ENCODE measurements at places on chromosomes 5 and 9.

DNA sequence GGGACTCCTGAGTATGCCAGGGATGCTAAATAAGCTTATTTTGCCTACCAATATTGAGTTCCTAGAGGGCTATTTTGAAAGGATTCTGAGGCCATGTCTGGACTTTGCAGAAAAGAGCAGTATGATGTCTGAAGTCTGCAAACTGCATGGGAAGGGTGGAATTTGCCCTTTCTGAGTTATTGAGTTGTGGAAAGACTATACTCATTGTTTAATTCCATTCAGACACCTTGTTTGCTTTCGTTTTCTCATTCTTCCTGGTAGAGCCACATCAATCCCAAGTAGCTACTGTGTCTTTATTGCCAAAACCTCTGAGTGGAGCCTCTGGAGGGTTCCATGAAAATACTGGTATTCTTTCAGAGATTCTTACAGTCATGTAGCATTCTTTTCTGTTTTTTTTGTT, 50.9 kb upstream of the PPP1R2B start:
- no peak for DNase-seq

- no peak for DNase-seq
Observed at GRCh38 chr9:71037521-71037920, 83.9 kb downstream of the TRPM3 start.

DNA sequence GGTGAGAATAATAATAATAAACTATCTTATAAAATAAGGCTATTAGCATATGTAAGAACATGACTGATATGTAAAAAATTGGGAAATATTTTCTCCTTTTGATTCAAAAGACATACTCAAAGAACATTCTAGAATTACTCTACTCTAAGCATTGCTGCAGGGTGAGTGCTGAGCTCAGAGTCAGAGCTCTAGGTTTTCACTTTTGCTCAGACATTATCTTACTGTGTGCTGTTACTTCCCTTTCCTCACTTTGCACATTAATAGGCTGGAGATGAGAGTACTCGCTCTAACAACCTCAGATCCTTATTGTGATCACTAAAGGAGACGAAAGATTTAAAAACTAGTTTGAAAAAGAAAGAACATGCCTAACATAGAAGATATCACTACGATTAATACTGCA, 99.4 kb upstream of the C9orf72 start:
- no peak for DNase-seq

DNA sequence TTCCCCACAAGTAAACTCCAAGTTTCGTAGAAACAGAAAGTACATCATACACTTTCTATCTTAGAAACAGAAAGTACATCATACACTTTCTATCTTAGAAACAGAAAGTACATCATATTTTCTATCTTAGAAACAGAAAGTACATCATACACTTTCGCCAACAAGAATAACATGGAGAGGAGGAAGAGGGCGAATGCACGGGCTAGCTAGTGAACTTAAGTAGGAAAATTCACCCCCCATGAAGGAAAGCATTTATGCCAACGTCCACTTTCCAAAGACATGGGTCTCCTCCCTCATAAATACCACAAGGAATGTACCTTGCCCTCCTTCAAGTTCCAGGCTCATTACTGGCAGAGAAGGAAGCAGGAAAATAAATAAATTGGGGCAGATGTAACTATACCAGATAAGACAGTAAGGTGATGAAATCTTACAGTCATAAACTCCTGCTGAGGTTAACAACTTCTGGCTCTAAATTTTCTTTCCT, 64.7 kb downstream of the FRMD3 start:
- no peak for DNase-seq

GRCh38 chr5:66639037-66639436, 42.8 kb downstream of the MAST4 start:
- no peak for DNase-seq

GRCh38 chr9:71357346-71357745, 235.9 kb upstream of the TRPM3 start:
- DNase-seq: no peak

DNA sequence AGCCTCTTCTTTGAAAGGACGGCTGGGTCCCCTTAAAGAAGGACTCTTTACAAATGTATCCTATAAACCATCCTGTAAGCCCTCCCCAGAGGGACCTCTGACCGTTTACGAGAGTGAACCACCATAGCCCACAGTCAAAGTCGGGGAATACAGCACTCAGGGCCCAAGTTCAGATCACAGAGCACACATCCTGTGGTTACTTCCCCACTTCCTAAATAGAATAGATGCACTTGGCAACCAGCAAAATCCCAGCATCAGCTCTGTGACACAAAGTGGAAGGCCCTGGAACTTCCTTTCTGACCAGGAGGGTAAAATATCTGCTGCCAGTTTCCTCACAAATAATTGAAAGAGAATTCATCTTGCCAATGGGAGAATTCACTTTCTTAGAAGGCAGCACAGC, 6.9 kb upstream of the IGFBPL1 start:
- no peak for DNase-seq

DNA sequence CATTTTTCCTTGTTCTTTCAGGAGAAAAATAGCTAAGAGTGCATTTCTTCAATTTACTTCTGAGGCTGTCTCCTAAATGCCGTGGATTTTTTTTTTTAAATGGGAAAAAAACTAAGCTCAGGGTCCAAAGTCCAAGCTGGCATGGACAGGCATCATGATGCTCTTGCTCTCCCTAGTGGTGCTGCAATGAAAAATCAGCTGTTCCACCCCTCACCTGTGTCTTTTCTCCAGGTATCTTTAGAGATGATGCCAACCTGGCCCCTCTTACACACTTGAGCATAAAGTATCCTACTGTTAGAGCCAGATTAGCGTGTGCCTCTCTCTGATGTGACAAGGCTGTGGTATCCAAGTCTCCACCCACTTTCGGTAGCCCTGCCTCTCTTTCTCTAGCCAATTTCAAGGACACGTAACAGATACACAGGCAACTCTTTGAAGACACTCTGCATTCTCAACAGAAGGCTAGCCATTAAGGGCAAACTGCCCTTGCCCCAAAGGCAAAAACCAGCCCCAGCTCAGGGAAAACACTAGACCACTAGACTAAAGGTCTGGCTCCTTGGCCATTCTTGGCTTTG, 208.8 kb downstream of the SAXO1 start:
- DNase-seq: no peak

- DNase-seq: no peak
Observed at GRCh38 chr9:122261469-122261881, 3.2 kb downstream of the RBM18 start.

DNA sequence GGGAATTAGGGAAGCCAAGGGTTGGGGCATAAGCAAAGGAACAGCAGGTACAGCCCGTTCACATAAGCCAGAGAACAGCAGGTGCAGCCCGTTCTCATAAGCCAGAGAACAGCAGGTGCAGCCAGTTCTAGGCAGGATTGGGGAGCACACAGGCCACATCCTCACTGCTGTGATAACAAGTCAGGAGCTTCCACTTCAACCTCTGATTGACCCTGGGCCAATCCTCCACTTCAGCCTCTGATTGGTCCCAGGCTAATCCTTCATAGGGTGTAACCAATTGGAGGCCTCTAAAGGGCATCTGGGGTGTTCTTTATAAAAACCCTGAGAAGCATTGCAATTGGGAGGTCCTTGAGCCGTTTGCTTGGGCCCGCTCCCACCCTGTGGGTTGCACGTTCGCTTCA, 27.5 kb downstream of the CEL start:
- no peak for DNase-seq

GRCh38 chr5:9726931-9727330, 96.8 kb upstream of the TAS2R1 start:
- no peak for DNase-seq

DNA sequence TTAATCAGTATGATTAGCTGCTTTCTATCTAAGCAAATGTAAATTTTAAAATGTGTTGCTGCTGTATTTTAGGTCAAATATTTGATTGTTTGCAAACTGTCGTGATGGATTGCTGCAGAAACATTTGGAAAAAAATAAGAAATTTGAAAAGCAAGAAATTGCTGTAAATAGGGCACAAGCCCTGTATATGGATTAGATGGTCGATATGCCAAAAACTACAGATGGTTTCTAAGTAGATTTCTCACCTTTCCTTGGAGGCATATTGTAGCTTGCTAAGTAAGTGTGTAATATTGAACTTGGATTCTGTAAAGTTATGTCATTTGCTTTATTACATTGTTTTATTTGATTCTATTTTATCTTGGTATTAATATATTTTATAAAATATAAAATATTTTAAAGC, 13.1 kb downstream of the LECT2 start:
- DNase-seq: no peak

DNA sequence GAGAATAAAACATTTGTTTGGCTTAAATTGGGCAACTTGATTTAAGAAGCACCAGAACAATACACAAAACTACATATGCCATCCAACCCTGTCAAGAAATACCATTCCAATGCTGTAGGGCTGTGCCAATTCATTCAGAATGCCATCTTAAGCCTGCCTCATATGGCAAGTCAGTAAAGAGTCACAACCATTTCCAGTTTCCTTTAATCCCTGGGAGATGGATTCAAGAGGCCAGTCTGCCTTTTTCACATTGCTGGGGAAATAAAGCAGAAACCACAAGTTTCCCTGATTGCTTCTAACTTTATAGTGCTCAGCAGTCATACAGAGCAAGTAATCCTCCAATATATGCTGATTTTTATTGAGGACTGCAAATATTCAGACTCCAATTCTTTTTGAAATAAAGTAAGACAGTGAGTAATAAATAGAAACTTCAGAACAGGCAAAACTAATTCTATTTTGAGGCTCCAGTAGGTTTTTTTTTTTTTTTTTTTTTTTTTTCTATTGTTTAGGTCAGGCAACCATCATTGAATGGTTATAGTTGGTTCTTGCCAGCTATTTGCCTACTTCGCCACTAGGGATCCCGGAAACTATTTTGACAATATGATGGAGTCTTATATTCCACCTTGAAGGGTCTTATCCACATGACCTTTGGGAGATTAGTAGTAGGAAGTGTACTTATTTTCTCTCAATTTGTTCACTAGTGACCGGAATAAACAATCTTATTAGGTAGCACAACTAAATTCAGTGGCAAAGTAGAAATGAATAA, 400.9 kb upstream of the MEF2C start:
- DNase-seq: no peak

- DNase-seq: no peak
Observed at GRCh38 chr9:103371152-103371551, 376.0 kb downstream of the CYLC2 start.

DNA sequence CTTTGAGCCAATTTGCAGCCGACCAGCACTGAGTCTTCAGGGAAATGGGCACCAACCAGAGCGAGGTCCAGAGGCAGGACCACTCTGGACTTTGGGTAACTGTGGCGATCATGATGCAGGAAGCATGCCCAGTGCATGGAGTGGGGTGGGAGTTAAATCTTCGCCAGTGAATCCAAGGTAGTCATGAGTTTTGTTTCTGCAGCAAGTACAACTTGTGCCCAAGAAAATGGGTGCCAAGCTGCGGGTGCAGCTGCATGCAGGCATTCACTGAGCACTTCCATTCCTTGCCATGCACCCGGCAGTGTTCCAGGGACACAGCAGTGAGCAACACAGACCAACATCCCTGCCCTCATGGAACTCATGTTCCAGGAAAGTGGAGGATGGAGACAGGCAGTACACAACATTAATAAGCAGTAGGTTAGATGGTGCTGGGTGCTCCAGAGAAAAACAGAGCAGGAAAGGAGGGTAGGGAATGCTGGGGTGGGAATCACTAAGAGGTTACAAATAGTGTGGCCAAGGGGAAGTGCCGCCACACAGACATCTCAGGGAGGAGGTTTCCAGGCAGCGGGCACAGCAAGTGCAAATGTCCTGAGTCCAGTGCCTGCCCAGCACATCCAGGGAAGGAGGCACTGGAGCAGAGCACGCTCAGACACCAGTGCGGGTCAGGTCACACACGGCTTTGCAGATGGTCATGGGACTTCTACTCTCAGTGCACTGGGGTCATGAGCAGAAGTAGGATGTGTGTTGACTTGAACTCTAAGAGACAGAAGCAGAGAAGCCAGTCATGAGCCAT, 48.2 kb upstream of the LMX1B start:
- DNase-seq: no peak

DNA sequence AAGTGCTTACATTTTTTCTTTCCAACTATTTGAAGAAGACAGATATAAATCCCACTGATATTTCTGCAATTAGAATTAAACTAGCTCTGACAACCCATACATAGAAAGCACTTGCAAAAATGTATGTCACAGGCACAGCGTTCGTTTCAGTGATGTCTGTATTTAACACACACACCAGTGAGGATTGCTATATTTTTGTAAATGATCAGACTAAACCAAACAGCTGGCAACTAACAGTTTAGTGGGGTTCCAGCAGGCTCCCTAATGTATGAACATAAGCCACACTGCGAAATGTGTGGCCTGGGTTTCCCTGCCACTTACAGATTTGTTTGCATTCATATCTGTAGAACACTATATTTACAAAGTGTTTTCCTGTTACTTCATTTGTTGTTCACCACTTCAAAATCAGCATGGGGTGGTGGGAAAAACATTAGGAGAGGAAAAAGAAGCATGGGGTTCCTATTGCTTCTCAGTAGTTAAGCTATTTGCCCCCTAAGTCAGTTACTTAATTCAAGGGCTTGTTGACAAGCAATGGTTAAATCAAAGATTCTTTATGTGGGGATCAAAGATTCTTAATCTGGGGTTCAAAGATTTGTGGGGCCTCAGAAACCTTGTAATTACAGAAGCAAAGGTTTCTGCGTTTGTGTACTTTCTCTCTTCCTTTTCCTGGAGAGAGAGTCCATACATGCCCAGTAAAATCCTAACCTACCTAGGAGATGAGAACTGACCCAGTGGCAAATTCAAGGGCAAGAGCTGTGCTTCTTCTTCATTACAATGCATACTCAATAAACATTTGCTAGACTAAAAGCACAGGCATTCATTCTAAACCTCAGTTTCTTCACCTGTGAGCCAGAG, 27.1 kb downstream of the ZNF608 start:
- no peak for DNase-seq

DNA sequence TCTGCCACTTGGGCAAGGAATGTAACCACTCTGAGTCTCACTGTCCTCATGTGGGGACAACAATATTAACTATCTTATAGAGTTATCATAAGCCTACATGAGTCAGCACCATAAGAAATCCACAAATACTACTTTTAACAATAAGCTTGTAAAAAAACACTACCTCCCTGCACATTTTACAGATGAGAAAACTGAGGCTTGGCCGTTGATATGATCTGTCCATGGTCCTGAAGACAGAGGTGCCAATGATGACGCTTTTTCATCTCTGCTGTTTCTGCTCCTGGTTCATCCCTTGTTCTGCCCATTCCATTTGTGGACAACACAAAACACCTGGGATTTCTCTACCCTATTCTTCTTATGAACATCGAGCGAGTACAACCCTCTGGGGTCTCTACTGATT, 23.4 kb upstream of the STRBP start:
- DNase-seq: no peak
